ENCODE measurements at places on chromosomes 1 and 21.

DNA sequence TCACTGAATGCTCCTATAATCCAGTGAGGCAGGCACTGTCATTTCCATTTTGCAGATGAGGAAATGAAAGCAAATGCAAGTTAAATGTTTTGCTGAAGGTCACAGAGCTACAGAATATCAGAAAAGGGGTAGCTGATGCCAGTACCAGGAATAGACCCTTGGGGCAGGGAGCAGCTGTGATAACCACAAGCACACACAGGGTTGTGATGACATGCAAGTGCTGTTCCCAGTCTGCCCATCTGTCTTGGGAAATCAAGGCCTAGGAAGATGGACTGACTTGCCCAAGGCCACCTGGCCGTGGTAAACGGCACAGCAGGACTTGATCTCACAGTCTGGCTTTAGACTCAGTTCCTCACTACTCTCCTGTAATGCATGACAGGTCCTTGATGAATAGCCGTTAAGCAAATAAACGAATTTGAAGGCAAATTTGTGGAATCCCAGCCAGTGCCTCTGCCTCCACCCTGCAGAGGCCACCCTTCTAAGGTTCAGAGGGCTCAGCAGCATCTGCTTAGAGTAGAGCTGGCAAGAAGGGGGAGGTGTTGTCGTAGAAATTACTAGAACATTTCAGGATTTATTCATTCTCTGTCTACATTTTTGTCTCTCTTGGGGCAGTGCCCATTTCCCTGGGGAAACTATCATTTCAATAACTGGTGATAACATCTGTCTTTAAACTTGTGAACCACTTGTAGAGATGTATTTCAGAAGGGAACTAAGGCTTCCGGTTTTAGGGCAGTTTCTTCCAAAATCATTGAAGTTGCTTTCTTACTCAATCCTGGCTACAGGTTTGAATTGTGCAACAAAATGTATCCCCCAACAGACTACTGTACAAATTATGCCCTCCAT lies 53.2 kb upstream of the MRPS6 start:
- DNase-seq = no peak

GRCh38 chr1:65297706-65298105 lies 11.6 kb upstream of the DNAJC6 start:
- DNase-seq = no peak

DNA sequence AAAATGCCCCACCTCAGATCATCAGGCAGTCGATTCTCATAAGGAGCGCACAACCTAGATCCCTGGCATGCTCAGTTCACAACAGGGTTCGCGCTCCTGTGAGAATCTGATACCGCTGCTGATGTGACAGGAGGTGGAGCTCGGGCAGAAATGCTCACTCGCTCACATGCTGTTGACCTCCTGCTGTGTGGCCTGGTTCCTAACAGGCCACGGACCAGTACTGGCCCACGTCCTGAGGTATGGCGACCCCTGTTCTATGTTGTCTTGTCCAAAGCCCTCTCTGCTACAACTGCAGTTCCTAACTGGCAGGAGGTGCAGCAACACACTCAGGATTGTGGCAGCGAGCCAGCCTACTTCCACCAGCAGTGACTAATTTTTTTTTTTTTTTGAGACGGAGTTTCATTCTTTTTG lies 70.6 kb downstream of the CLSTN1 start:
- DNase-seq = no peak

DNA sequence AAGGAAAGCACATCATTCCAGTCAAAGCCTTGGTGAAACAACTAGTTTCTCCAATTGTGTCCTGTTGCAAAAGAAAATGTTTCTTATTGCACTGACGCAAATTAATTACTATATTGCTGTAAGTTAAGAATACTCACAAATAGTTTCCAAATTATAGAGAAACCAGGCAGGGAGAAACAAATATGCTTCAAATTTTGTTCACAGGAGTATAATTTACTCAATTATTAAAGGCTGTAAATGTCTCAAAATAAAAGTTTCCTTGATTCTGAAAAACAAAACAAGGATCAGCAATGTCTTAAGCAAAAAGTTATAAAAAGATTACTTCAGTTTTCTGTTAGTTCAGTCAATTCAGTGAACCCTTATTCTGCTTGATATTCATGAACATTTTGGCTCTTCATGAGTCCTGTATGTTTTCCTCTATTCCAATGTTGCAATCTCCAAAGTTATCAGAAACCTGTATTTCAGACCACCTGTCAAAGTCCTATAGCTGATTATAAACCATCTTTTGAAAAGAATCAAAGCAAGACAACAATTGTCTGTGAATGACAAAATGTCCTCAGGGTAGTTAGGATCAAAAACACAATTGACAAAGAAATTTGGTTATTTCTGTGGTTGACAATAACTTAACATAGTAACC lies 11.7 kb upstream of the SYPL2 start:
- DNase-seq = no peak

GRCh38 chr1:36352125-36352909 lies 28.9 kb upstream of the EVA1B start:
- DNase-seq = no peak

DNA sequence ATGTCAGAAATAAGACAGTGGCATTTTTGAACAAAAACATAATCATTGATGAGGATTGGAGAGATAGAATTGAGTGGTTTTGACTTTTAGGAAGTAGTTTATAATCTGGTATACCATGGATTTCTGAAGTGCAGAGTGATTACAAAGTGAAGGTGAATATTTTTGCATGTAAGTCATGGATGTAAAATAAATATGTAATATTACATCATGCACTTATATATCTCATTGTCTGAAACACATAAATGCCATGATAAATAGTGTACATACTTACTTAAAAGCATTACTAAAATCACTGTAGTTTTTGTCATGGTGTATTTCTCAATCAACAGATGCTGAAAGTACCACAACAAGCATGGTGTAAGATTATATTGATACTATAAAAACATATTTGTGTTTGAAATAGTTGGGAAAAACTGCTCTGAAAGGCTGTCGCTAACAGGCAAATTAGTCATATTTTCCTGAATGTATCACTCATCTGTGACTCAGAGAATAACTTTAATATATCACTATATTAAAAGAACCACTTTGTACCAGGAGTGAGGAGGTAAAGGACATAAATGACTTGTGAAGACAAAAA lies 24.8 kb upstream of the RGS18 start:
- DNase-seq = no peak

DNA sequence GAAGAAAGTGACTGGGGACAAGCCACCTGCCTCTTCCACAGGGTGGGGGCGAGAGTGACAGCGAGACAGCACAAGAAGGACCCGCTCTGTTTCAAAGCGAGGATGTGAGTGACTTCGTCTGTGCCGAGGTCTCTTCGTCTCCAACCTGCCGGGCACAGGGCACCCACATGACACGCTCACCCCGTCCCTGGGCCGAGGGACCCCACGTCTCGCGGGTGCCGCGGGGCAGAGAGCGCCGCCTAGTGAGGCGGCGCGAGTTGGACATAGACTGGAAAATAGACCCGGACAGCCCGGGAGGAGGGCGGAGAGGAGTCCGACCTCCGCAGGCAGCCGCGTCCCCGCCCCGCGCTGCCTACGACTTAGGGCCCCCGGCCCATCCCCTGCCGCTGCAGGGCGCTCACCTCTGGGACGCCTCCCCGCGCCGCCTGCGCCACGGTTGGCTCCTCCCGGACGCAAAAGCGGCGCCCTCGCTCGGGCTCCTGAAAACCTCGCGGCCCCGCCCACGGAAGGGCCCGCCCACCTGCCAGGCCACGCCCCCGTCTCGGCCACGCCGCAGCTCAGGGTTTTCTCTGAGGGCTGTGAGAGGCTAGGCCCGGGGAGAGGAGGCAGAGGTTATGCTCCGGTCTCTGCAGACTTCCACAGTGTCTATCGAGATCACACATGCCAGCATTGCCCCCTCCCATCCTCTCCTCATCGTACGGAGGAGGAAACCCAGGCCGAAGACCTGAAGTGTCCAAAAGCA lies at the start of gene TLR5:
TSS of gene TLR5 (minus strand) at position 454 of the 742 bp plus-strand sequence. CDS start 30,217 bp downstream, outside the sequence.
- peak; percentile 87 for DNase-seq

GRCh38 chr1:38586993-38587646 lies 272.5 kb downstream of the RRAGC start:
- peak; percentile 62 for DNase-seq

DNA sequence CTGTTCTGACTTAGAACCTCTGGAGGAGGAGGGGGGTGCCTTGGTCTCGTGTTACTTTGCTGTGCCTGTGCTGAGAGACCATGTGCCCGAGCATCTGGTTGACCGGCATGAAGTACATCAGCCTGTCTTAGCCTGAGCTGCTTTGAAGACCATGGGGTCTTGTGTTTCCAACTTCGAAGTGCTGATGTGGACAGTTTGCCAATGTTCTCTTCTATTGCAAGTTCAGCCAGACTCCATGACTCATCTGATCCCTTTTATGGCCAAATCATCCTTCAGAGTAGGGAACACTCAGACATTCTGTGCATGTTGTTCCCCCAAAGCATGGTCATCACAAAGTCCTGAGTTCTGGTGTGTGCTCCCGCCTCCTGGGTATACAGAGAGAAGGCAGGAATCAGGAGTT lies 6.0 kb upstream of the PLA2G2C start:
- DNase-seq = no peak

- DNase-seq = no peak
Measured at GRCh38 chr1:157523774-157524493, 28.4 kb downstream of the FCRL5 start.

GRCh38 chr1:15849775-15850324 lies 2.3 kb downstream of the SPEN start:
- DNase-seq = no peak

DNA sequence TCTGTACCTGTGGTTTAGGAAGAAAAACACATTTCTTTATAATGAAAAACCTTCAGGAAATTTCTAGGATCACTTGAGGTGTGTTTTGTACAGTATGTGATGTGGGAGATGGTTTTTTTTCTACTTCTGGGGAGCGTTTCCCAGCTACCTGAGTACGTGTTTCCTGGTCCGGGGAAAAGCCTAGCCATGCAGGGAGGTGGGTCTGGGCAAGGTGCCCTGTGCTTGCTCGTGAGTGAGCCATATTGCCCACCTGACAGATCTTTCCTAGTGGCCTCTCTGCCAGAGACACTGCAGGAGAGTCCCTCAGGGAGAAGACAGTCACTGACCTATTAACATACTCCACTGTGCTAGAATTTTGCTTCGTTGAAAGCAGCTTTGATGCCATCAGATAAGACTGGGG lies 41.3 kb downstream of the TRPM2 start:
- no peak for DNase-seq

- no peak for DNase-seq
Measured at GRCh38 chr1:155479205-155479604, 83.4 kb downstream of the ASH1L start.

GRCh38 chr1:80462006-80462405 lies 1338.7 kb upstream of the ADGRL2 start:
- no peak for DNase-seq

- no peak for DNase-seq
Measured at GRCh38 chr1:30895944-30896660, 12.5 kb downstream of the SDC3 start.

DNA sequence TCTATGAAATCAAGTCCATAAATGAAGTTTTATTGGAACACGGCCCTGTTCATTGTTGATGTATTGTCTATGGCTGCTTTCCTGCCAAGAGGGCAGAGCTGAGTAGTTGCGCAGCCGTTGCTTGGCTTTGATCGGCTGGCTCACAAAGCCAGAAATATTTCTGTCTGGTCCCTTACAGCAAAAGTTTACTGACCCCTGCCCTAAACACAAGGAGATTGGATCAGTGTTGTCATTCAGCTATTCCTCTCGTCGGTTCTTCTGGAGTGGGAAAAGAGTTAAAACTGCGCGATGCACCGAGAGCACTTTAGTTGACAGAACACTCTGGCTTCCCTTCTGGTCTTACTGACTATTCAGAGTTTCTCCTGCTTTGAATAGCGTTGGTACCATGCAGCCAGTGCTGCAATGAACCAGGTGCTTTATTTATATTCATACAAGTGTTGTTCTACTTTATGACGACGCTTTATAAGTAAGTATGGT lies 868 bp downstream of the ZBTB40 start:
- no peak for DNase-seq

DNA sequence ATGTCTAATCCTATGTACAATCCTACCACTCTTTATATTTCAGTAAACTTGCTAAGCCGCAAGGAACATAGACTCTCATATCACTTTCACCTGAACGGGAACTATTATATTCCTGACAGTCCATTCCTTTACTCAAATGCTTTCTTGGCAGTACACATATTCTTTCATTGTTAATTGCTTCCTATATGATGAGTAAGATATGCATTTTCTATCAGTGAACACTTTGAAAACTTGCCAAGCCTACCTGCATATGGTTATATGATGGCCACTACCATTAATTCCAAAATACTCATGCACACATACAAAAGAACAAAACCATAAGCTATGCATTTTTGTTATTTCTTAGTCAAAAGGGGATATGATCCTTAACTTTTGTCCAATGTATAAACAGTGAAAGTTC lies 341.5 kb downstream of the VAV3 start:
- no peak for DNase-seq

- no peak for DNase-seq
Measured at GRCh38 chr21:45506241-45506817, 35.9 kb downstream of the SLC19A1 start.

All from D721Med (cell line).